NK-92 treated with Interleukin-12 subunit alpha and Interleukin-12 subunit beta, amount 100 ng/mL, for 24 hours (cell line): ENCODE measurements at places on chromosomes 1 and 21.

- no peak for DNase-seq
These were observed 193.9 kb downstream of the DAB1 start for GRCh38 chr1:57229998-57230397.

- no peak for DNase-seq
These were observed at the start of gene TAS1R1 for GRCh38 chr1:6554907-6555778. Gene TAS1R1 (plus strand): TSS chr1:6555307. CDS start chr1:6555374, 67 bp downstream.

DNA sequence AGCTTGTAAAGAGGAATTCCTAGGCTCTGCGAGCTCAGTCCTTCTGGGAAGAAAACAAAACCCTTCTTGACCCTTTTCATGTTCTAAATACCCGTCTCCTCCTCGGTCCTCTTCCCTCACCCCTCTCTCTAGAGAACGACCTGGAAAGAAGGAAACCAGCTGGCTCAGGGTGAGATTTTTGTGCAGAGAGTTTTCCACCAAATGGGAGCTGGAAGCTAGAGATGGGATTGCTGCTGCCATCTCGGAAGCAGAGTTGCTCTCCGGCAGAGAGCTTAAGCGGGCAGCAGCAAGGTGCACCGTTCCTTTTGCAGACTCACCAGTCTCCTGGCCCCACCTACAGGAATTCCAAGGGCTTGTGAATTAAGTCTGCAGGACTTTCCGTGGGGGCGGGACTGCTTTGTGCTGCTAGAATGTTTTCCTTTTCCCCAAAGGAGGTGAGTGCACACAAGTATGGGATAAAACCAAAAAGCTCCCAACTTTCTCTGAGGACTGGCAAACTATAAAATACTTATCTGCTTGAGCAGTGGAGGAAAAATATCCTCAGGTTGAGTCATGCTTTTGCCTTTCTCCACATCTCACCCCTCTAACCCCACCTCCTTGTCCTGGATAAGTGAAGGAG, 29.1 kb upstream of the KIAA0040 start:
- DNase-seq: no peak

GRCh38 chr1:58162952-58163550, 383.5 kb downstream of the OMA1 start:
- DNase-seq: no peak

DNA sequence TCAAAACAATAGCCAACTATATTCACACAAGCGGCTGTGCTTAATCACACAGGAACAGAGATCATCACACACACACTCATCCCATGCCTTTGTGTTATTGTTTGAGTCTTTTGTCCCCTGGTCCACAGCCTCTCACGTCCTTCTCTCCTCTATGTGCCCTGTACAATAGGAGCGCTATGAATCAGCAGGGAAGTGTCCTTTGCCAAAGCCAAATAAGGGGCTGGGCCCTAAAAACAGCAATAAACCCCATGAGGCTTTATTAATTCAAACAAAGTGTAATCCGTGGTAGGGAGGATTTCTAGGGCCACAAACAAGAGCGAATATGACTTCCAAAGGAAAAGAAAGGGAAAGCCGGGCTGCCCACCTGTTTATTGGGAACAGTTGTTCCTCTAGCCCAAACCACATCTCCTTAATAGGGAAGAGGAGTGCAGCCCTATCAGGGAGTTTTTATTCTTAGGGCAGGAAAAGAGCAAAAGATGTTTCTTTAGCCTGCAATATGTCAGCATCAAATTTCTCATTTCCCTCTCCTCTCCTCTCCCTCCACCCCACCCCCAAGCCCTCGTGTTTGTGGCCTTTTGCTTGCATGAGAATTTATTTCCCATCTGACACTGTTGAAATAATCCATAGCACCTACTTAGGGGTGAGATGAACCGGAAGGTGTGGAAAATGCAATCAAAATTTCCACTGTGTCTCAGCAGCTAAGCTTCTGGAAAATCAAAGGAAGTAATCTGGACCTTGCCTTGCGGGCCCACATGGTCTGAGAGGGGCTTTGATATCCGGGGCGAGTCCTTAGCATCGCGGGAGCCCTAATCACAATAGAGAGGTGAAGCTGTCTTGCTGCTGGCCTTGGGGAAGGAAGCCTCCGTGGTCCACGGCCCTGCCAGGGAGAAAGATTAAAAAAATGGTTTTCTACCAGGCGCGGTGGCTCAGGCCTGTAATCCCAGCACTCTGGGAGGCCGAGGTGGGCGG, 45.3 kb upstream of the ITPKB start:
- no peak for DNase-seq

DNA sequence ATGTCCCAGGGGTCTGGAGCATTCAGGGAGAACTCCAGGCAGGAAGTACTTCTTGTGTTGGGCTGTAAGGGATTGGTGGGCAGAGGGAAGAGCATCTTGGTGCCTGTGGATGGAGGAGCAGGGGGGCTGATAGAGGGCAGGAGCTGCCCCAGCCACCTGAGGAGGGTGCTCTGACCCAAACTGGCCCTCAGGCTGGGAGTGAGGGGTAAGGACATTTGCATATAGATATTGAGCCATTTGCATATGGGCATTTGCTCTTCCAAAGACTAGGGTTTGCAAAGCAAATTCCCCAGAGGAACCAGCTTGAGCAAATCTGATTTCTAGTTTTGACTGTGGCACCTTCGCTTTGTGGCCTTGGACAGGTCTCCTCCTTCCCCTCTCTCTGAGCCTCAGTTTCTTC, 18.2 kb downstream of the ZNF362 start:
- DNase-seq: no peak

- DNase-seq: no peak
These were observed 88.2 kb downstream of the GFI1 start for GRCh38 chr1:92398519-92398918.

DNA sequence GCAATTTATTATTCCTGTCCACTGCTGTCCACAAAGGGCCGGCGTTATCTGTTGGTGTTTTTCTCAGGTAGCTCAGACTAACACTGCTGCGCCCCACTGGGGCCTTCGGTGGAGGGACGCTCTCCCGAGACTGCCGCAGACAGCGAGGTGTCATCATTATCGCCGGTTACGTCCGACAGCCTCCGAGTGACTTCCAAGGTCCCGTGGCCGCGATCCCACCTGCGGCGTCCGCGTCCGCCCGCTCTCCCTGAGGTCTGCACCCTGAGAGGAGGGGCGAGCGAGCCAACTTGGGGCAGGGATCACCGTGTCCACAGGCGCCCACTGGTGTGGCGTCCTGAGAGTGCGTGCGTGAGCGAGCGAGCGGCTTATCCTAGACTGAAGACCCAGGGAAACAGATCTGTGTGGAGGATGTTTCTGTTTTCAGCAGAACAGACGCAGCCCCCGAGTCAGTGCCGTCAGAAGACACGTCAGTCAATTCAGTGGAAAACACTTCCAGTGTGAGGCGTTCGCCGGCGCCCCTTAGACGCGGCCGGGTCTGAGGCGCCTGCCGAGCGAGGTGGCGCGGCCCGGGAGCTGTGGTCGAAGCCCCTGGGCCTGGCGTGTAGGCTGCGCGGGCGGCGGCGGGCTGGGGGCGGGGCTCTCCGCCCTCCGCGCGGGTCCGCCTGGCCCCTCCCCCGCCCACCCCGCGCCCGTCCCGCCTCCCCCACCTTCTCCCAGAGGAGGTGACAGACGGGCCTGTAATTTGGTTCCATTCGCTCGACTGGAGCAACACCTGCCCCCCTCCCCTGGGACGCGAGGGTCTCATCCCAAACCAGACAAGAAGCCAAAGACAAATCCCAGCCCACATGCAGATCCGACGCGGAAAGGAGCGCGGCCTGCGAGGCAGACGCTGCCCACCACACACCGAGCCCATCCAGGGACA, 12.6 kb downstream of the NHLH2 start:
- no peak for DNase-seq

- DNase-seq: no peak
These were observed 106.9 kb upstream of the LYPLAL1 start for GRCh38 chr1:219066631-219067349.

DNA sequence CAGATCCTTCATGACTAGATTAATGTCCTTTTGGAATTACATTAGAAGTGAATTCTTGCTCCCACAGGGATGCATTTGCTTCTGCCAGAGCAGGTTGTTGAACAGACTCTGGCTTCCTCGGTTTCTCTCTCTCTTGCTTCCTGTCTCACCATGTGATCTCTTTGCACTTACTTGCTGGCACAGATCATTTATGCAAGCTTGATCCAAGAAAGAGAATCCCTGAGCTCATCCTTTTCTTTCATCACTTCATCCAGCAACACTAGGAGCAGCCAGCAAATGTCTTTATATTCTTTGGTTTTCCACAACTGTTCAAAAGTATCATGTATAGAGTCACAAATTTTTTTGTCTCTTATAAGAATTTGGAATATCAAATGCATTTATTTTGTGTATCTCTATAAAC, 313.5 kb downstream of the ZNF326 start:
- DNase-seq: no peak

- no peak for DNase-seq
These were observed 262.8 kb upstream of the PRMT6 start for GRCh38 chr1:106793651-106794050.

DNA sequence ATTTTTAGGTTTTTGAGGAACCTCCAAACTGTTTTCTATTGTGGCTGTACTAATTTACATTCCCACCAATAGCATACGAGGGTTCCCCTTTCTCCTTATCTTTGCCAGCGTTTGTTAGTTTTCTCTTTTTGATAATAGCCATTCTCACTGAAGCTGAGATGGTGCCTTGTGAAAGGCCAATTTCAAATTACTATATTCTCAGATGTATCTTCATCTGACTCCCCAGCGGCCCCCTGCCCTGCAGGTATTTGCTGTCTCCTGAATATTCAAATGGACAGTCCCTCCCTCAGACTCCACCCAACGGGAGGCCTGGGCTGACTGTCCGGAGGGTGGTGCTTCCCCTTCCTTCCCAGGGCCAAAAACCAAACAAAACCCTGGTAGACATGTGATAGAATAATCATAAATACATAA, 33.5 kb upstream of the TARBP1 start:
- no peak for DNase-seq

GRCh38 chr1:109807822-109808680, 44.3 kb upstream of the EPS8L3 start:
- DNase-seq: no peak

- no peak for DNase-seq
These were observed 204.7 kb upstream of the RGS18 start for GRCh38 chr1:191953526-191953925.

GRCh38 chr1:1088801-1089680, 14.9 kb upstream of the RNF223 start:
- DNase-seq: no peak

- no peak for DNase-seq
These were observed 7.9 kb upstream of the LORICRIN start for GRCh38 chr1:153251562-153251961.
